ENCODE measurements at places on chromosomes 16 and 17.

DNA sequence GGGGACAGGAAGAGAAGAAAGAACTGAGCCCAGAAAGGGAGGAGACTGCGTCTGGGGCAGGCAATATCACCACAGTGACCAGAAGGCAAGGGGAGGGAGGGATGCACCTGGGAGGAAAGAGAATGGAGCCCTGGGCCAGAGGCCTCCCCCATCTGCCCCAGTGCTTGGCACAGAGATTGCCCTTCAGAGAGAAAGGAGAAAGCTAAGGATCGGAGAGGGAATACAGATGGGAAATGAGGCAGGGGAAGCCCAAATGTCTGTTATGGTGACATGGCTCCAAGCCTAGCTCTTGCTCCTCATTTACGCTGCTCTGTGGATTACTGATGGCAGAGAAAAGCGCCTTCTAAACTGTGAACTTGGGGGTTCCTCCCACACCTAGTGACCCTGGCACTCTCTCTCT is 47.2 kb downstream of the PIPOX start:
- DNase-seq, result no peak

DNA sequence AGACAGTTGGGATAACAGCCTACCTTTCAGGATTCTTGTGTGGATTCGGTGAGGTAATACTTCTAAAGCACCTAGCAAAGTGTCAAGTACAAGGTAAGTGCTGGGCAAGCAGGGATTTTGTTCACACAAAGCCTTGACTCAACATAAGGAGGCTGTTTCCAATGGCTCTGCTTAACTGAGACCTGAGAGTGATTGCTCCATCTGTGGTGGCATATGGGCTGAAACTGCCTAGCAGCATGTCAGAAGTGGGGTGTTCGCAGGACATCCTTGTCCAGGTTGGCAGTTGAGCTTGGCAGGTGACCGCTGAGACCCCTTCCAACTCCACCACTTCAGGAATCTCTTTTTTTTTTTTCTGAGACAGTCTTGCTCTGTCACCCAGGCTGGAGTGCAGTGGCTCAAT is 19.8 kb downstream of the IL4R start:
- DNase-seq, result no peak

GRCh38 chr16:87064731-87065445 is 252.3 kb downstream of the C16orf95 start:
- DNase-seq, result peak; percentile 58

- no peak for DNase-seq
Measured at GRCh38 chr16:86052115-86052670, 153.2 kb downstream of the IRF8 start.

GRCh38 chr16:54446639-54447038 is 160.1 kb upstream of the IRX3 start:
- peak; percentile 85 for DNase-seq
